ENCODE measurements at places on chromosomes 11 and 22.

GRCh38 chr11:72753341-72754148, 1.3 kb upstream of the ARAP1 start:
- DNase-seq, result peak; percentile 59

- DNase-seq, result no peak
These were observed 23.7 kb upstream of the PDE3B start for GRCh38 chr11:14619603-14620531.

DNA sequence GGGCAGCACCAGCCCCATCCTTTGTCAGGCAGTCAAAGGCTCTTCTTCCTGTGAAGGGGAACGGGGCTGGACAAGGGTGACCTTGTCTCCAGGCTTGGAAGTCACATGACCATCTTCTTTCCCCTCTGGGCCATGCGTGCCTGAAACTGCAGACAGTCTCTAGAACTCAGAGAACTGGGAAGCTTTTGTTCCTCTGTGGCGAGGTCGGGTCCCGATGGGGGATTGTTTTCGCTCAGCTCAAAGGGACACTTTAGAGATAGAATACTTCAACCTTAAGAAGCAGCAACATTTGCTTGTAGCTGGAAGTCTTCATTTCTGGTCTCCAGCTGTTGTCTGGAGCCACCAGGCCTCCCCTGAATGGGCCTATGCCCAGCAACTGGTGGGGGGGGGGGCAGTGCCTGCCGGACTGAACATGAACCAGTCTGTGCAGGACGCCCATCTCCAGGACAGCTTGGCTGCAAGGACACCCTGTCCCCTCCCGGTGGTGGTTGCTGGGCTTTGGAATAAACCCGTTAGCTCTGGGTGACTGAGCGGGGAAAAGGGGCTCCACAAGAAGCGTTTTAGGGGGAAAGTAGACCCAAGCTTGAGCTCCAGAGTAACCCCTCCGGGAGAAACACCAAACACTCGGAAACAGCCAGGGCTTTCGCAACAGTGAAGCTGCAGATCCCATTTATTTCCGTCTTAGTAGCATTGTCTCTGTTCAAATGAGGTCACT, 55.7 kb upstream of the EMID1 start:
- peak; percentile 79 for DNase-seq

DNA sequence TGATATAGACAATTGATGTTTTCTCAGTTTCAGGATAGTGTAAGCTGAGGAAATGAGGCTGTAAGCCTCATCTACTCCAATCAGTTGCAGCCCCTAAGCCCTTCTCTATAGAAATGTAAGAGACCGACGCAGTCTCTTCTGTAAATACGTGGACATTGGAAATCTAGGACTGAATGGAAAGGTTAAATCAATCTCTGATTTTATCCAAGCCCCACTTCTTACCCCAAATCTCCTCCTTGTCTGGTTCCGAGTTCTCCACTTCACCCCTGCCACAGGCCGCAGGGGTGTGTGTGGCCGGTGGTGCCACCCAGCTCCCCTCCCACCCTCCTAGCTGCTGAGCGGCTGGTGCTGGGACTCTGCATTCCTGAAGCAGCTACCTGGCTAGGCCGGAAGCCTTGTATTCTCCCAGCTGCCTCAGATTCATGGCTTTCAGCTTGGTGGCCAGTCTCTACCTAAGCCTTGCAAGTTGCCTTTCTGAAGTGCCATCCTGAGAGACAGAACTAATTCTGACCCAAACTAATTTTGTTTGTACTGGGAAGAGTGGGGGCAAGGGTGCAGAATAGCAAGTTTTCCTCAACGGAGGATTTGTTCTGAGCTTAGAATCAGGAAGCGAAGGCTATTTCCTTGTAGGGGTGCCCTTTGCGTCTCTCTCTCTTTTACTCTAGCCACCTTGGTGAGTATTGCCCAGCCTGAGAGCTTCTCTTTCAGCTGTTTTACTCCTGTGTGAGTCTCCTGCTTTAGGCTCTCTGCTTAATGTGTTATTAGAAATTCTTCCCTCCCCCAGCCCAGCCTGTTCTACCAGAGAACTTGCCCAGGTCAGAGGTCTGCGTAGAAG, 749 bp downstream of the VWA5A start:
- DNase-seq, result peak; percentile 3

GRCh38 chr22:28978863-28979796, 82.5 kb downstream of the C22orf31 start:
- DNase-seq, result no peak

- DNase-seq, result no peak
These were observed 769.5 kb upstream of the API5 start for GRCh38 chr11:42542336-42542735.

GRCh38 chr11:2653930-2654739, 45.7 kb downstream of the KCNQ1OT1 start:
- no peak for DNase-seq

GRCh38 chr11:57230316-57230715, 6.7 kb downstream of the APLNR start:
- DNase-seq, result no peak
